ENCODE measurements at places on chromosomes 12 and 14.

GRCh38 chr12:113468365-113469223 lies 3.1 kb downstream of the LHX5 start:
- DNase-seq = no peak

DNA sequence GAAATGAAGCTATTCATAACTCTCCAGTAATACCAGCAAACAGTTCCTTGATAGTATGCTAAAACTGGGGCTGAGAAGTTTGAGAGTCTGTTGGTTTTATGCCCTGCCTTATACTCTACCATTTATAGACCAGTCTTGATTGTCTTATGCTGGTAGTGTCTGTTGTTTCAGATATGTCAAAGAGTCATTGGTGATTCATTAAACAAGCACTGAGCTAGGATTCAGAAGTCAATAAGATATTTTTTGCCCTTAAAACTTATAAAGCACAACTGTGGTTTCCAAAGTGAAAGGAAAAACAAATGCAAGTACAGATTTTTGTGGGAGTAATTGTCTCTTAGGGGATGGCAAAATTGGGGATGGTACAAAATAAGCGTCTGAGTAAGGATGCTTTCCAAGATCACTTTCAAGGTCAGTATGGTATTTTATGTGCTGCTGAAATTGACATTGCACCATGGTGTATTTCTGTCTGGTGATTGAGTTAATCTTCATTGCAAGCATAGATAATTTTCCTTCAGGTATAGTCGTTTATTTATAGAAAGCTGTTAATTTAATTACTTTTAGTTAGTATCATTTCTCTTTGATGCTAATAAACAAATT lies 289.5 kb upstream of the E2F7 start:
- DNase-seq = no peak

- DNase-seq = no peak
These were observed 13.2 kb downstream of the LRTM2 start for GRCh38 chr12:1833596-1834028.

GRCh38 chr12:119686776-119687175 lies 18.8 kb downstream of the PRKAB1 start:
- no peak for DNase-seq

- no peak for DNase-seq
These were observed 60.1 kb upstream of the PYGL start for GRCh38 chr14:51004352-51004800.

DNA sequence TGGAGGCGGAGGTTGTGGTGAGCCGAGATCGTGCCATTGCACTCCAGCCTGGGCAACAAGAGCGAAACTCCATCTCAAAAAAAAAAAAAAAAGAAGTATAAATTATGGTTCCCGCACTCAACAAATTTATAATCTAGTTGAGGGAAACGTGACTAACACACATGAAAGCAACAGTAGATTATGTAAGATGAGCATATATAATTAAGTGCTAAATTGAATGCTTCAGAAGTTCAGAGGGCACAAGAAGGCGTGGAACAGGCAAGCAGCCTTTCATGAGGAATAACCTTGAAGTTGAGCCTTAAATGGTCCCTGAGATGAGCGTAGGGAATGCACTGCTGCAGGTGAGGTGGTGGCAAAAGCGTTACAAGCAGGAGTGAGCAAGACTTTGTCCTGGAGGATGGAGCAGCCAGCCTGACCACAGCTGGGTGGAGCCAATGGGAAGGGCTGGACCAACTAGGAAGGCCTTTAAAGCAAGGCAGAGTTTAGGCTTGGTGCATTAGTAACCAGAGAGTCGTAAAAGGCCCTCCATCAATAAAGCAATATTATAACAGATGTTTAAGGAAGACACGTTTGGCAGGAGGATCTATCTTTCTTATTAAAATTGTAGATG lies 30.6 kb upstream of the TUBA1A start:
- no peak for DNase-seq
